ENCODE measurements at places on chromosomes 11 and 22.

DNA sequence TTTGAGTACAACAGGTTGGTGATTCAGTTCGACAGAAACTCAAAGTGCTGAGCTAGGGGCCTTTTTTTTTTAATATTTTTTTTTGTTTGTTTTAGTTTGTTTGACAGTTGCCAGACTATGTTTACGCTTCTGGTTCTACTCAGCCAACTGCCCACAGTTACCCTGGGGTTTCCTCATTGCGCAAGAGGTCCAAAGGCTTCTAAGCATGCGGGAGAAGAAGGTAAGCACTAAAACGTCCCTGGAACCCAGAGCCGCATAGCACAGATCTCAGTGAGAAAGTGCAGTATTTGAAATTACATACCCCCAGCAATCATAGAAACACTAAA, 649 bp downstream of the PRRG4 start:
- DNase-seq, result no peak

DNA sequence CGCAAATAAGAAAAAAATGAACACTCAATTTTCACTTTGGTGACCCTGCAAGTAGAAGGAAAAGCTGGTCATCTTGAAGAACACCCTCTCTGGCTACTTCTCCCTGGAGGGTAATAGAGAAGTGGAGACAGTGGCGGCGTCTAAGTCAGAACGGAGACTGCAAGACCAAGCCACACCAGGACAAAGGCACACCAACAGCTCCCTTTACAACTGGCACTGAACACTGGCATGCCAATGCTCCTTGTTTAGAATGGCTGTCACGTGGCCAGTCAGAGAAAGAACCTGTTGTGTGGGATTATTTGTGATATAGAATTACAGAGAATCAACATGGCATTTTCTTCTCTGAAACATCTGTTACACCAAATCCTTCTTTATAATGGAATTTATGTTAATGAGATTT, 61.3 kb upstream of the YPEL1 start:
- DNase-seq, result no peak

DNA sequence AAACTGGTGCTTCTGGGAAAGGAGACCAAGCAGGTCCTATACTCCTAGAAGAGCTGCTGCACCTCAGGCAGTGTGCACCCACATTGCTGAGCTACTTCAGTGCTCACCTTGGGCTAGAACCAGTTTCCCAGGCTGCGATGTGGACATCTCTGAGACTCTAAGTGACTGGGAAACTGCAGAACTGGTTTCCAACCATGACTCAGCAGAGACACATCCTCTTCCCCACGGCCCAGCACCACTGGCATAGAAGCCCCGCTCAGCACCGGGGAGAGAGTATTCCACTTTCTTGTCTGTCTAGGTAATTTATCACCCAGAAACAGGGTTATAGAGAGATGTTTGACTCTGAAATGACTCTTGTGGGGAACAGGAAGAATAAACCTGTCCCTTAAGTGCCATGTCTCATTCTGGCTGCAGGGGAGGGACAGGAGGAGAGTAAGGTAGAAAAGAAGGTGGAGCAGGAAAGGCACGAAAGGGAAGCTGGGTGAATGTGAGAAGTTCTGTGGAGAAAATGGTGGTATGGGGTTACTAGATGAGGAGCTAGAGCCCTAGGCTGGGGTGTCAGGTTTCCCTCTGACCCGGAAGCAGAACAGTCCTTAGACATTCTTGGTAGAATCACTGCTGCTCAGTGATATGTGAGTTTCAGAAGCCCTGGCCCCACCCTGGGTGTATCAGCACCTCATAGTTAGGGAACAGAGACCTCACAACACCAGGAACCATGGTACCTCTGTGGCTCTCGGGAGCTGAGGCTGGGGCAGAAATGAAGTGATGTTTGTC, 340.4 kb upstream of the NCAM1 start:
- DNase-seq, result no peak

DNA sequence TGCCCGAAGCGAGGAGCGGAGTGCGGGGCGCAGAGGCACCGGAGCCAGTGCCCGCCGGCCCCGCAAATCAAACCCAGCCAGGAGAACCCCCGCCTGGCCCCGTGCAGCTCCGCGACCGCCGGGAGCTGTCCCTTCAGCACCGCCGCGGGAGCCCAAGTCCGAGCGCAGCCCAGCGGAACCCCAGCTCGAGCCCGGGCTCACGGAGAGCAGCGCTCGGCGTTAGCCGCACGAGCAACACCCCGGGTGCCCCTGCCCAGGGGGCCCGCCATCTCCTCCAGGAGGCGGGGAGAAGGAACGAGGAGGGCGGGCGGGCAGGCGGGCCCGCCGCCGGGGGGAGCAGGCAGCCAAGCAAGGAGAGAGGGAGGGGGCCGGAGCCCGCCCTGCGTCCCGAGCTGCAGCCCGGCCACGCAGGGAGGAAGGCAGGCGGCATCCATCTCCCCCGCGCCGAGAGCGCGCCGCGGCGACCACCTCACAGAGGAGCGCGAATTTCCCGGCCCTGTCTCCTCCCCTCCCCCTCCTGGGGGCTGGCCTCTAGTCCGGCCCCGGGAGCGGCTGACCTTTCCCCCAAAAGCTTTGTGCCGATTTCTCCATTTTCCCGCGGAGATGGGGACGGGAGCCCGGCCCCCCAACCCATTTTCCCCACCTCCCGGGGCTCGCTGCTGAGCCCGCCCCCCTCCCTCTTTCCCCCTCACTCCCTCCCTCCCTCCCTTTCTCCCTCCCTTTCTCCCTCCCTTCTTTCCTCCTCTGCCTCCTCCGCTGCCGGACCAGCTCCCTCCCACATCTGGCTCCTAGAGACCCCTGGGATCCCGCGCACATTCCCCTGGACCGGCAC, 621 bp downstream of the KCNC1 start:
- DNase-seq, result no peak

- DNase-seq, result no peak
Measured at GRCh38 chr22:30046716-30047363, 33.4 kb upstream of the HORMAD2 start.

GRCh38 chr11:126310200-126310991, 6.5 kb downstream of the DCPS start:
- DNase-seq, result peak; percentile 15

GRCh38 chr11:27183672-27184457, 143.2 kb downstream of the BBOX1 start:
- DNase-seq, result peak; percentile 51

DNA sequence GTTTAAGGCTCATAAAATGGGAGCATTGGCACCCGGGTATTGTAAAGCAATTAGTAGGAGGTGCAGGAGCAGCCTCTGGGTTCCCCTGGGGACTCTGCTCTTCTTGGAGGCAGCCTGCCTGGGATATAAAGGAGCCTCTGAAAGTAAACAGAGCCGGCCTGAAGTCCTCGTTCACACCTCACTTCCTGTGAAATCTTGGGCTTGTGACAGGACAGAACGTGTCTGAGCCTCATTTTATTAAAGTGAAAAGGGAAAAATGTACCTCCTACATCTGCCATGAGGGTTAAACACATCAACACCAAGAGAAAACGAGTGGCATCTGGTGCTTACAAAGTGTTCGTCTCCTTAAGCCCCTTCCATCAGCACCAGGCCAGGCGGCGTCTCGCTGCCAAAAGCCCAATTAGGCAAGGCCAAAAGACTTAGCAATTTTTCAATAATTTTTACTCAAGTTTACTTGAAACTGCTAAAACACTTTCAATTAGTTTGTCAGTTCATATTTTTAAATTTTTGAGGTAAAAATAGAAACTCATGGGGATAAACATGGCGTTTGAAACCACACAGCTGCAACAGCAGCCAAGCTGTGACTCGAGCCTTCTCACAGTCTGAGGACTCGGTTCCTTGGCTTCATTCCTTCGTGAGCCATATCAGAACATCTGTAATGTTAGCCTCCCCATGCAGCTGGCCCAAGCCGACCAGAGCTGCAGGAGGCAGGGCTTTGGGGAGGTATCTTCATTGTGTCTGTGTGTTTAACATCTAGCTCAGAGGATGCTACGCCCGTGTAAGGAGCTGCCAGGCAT, 33.6 kb downstream of the MAP6 start:
- no peak for DNase-seq

DNA sequence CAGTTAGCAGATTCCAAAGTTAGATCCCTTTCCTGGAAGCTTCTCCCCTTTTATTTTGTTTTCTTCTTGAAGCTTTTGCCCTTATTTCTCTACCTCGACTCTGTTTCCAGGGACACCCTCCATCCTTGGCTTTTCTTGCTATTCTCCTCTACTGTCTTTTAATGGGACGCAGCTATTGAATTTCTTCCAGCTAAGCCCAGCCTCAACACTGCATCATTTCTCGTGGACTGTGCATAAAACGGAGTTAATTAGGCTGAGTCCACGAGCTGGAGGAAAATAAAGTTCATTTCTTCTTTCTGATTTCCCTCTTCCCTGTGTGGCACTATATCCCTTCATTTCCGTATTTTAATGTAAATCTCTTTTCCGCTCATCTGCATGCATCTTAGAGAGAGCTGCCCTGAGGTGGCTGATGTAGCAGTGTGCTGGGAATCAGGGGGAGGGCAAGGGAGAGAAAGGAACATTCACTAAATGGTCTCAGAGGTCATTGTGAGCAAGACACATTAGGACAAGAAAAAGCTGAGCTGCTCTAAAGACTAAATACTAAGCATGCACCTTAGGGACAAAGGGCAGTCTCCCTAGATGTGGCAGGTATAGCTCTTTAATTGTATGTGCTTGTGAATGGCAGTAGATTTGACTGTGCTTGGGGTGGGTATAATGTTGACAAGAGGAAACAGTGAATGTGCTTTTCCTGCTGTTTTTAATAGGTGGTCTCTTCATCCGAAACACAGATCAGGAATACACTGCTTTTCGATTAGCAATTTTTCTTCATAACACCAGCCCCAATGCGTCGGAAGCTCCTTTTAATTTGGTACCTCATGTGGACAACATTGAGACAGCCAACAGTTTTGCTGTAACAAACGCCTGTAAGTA, 1.9 kb downstream of the GRIA4 start:
- DNase-seq, result no peak

- DNase-seq, result no peak
Measured at GRCh38 chr11:126333142-126333541, 22.3 kb upstream of the ST3GAL4 start.

GRCh38 chr11:132716037-132716436, 816.3 kb downstream of the OPCML start:
- DNase-seq, result no peak

GRCh38 chr22:49997251-49997599, 15.3 kb downstream of the IL17REL start:
- DNase-seq, result no peak

- DNase-seq, result peak; percentile 93
Measured at GRCh38 chr11:12288212-12288930, 89.0 kb upstream of the PARVA start.

DNA sequence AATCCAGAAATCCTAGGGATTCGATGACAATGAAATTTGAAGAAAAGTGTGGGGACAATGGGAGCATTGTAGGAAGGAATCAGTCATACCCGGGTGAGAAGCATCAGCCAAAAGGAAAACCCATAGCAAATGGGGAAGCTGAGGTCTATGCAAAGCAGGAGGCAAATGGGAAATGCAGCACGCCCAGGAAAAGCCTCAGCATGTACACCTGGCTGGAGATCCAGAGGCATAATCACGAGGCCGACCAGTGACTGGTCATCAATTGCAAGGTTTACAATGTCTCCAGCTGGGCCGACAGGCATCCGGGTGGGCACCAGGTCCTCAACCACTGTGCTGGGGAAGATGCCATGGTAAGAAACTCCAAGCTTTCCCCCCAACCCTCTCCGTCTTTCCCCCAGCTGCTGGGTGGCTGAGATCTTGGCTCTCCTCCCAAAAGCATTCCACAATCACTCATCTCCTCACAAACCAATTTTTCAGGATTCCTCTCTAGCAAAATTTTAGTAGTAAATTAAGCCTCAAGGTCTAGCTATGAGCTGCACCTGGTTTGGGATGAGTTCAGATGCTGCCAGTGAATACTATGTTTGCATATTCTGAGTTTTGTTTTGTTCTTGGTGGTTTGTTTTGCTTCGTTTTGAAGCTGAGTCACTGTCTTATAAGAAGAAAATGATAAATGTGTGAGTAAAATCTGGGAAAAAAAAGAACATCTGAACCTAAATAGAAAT, 98.0 kb upstream of the OR5AK2 start:
- DNase-seq, result no peak

DNA sequence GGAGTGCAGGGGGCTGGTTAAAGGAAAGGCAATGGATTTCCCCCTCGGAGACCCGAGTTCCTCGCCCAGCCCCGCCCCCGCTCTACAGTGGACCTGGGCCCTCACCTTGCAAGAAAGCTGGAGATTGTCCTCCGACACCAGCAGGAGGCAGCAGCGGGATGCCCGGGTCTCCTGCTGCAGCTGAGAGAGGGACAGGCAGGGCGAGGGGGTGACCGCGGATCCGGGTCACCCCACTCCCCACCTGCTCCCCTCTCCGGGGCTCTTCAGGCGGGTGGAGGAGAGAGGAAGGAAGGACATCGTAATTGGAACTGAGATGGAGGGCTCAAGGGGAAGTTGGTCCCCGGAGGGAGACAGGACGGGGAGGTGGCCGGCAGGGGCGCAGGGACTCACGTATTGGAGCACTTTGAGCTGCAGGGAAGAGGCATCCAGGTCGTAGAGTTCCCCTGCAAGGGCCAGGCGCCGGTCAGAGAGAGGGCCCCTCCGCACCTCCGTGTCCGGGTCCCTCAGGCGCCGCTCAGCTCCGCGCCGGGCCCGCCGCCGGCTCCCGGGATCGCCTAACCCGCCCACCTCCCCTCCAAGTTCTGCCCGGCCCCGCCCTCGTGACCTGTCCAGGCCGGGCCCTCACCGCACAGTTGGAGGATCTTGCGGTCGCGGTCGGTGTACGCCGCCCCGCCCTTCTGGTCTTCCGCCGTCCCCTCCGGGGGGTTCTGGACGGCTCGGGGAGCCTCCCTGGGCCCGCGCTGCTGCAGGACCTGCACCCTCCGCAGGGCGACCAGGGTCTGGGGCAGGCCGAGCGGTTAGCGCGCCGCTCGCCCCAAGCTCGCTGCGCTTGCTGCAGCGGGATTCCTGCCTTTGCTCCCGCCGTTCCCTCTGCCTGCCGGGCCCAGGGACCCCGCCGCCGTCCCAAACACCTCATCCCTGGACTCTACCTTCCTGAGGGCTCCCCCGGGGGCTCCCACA, 84.1 kb downstream of the PDE2A start:
- DNase-seq, result no peak

GRCh38 chr11:69086152-69087132, 37.7 kb downstream of the TPCN2 start:
- DNase-seq, result no peak

- no peak for DNase-seq
Measured at GRCh38 chr22:35359380-35360065, 21.4 kb upstream of the HMOX1 start.

DNA sequence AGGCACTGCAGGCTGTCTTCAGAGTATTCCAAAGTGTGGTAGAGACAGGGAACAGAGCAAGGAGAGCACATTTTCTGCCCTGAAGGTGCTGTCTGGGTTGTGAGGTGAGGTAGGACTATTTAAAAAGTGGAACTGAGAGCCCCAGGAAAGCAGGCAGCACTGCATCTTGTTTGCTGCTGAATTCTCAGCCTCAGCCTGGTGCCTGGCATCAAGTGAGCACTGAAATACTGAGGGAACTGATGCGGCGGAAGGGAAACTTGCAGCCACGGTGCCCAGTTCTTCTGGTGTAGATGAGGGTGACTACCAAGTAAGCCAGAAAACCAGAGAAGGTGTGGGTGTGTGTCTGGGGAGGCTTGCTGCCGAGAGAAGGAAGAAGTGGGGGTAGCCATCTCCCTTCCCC, 59.5 kb downstream of the TNRC6B start:
- no peak for DNase-seq
